ENCODE measurements at places on chromosomes 5 and 9.

- no peak overlapping the region for H3K4me3 ChIP-seq
- no peaks in the 10 kb centered on the region for H3K27me3 ChIP-seq
- no peaks in the 10 kb centered on the region for H3K36me3 ChIP-seq
Measured at GRCh38 chr9:4334410-4334813, 34.5 kb upstream of the GLIS3 start.

GRCh38 chr9:129323999-129324553 is 146.0 kb upstream of the IER5L start:
- no peaks in the 10 kb centered on the region for H3K27me3 ChIP-seq
- peaks cover 20% of the 10 kb centered on the region for H3K4me1 ChIP-seq
- H3K27ac ChIP-seq, result no peak overlapping the region
- no peak for DNase-seq
- no peaks in the 10 kb centered on the region for H3K36me3 ChIP-seq
- no peak overlapping the region for H3K4me3 ChIP-seq

DNA sequence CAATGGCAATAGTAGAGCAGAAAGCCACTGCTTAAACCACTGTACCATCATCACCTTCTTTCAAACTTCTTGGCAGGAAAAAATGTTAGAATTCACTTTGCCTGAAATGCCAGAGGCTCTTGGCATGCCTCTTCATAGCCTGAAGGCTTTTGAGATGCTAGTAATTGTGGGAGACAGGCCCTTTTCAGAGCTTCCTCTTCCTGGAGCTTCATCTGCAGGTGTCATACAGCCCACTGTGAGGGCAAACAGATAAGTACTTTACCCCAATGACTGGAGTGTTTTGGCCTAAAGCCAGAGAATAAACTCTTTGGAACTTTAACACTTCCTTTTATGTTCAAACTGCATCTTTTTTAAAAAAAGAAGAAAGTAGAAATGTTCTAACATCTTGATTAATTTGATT is 81.3 kb upstream of the TMEM171 start:
- no peak overlapping the region for H3K4me3 ChIP-seq
- no peak overlapping the region for H3K27ac ChIP-seq
- H3K4me1 ChIP-seq, result no peaks in the 10 kb centered on the region
- no peak for DNase-seq

DNA sequence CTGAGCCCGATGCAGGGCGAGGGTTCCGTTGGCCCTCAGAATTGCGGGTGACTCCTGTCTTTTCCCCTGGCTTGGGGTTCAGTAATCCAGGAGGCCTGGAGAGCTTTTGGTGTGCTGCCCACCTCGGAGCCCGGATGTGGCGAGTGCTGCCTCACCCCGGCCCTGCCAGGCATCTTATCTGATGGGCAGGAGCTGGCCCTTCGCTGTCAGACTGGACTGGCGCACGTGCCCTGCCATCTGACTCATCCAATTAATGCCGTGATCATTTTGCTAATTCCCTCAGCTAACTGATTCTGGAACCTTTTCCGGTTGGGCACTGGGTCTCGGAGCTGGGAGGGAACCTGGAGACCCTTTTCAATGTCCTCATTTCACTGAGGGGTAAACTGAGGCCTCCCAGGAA is 34.6 kb downstream of the RXRA start:
- H3K27me3 ChIP-seq, result no peaks in the 10 kb centered on the region
- no peak for DNase-seq
- peaks cover 3% of the 10 kb centered on the region for H3K4me1 ChIP-seq
- H3K36me3 ChIP-seq, result no peaks in the 10 kb centered on the region
- no peak overlapping the region for H3K27ac ChIP-seq

DNA sequence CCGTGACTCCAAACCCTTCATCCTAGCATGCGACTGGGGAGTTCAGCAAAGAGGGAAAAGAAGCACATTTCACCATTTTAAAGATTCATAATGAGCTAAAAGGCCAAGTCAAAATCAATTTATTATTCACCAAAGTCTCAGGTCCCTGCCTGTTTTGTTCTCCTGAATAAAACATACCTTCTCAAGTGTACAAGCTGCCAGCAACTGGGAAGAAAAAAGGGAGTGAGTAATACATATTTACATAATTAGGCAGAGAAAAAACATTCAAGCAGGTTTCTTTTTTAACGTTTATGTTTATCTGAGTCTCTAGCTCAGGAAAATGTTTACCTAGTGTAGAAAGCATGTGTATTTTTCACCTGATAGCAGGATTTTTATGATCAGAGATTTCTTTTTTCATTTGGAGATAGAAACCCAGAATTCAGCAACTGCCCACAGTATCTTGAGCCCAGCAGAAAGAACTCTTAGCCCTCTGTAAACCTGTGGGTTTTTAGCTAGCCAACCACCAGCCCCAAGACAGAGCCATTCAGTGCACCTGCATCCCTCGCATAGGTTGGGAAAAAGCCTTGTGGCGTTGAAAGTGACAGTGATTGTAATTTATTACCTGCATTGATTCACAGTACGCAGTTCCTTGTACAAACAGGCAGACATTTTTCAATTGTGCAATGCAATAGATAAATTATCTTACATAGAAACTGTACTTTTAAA is 117.9 kb upstream of the GRIA1 start:
- no peak for DNase-seq
- no peak overlapping the region for H3K27ac ChIP-seq
- no peak overlapping the region for H3K4me3 ChIP-seq
- H3K4me1 ChIP-seq, result no peaks in the 10 kb centered on the region

DNA sequence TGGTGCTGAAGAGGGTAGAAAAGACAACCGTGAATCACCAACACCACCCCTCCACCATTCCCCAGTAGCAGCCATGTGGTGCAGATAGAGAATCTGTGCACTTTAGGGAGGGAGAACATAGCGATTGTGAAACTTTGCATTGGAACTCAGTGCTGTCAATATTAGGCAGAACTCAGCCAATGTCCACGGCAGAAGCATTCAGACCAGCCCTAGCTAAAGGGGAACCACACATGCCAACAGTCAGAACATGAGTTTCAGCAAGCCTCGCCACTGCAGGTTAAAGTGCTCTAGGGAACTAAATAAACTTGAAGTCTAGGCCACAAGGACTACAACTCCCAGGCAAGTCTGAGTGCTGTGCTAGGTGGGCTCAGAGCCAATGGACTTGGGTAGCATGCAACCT is 38.5 kb upstream of the DEPDC1B start:
- no peak overlapping the region for H3K4me3 ChIP-seq
- H3K27ac ChIP-seq, result no peak overlapping the region
- H3K36me3 ChIP-seq, result no peaks in the 10 kb centered on the region
- H3K27me3 ChIP-seq, result no peaks in the 10 kb centered on the region
- H3K4me1 ChIP-seq, result no peaks in the 10 kb centered on the region
- DNase-seq, result no peak

DNA sequence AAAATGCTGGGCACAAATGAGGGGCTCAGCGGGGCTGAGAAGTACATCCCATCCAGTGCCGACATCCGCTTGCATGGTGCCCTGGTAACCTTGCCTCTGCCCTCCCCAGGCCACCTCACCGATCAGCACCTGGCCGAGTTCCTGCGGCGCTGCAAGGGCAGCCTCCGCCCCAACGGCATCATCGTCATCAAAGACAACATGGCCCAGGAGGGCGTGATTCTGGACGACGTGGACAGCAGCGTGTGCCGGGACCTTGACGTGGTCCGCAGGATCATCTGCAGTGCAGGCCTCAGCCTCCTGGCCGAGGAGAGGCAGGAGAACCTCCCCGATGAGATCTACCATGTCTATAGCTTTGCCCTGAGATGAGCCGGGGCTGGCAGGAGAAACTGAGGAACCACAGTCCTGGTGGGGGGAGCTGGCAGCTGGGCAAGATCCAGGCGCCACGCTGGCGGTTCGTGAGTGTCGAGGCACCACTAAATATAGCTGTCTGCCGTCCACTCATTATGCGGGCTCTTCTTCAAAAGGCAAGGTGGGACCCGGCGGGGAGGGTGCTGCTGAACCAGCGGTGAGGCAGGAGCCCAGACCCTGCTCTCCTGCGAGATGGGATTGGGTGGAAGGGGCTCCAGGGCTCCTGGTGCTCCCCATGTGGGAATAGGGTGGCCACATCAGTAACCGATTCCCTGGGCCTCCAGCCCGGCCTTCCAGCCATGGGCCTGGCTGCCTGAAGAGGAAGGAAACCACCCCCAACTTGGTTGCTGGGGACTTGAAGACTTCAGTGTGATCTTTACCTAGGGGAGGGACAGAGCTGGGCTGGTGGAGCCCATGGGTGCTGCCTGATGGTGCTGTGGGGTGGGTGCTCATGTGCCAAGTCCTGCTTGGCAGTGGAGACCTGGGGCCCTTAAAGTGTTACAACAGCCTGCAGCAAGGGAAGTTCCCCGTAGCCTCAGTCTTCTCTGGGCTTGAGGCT is 6.6 kb downstream of the ASB6 start:
- no peak overlapping the region for H3K4me3 ChIP-seq
- H3K36me3 ChIP-seq, result peaks cover 88% of the 10 kb centered on the region
- no peaks in the 10 kb centered on the region for H3K27me3 ChIP-seq
- no peak for DNase-seq
- no peak overlapping the region for H3K27ac ChIP-seq

DNA sequence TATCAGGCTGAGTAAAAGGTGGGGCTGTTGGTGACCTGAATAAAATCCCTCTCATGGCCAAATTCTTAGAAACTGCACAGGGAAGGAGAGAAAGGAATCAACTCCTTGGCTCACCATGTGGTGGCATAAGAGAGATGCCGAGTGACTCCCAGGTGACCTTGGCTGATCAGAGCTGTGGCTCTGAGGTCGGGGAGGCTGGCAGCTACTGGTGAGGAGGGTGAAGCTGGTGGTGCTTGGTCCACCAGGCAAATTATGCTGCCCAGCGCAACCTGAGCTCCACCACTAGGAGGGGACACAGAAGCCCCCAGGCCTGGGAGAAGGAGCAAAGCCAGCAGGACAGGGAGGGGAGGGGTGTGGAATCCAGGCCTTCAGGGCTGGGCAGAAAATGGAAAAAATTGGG is 111.2 kb upstream of the IL12B start:
- peak overlapping the region; percentile 49 for H3K4me3 ChIP-seq
- no peak for DNase-seq
- H3K27me3 ChIP-seq, result no peaks in the 10 kb centered on the region
- H3K27ac ChIP-seq, result no peak overlapping the region
- H3K36me3 ChIP-seq, result no peaks in the 10 kb centered on the region

DNA sequence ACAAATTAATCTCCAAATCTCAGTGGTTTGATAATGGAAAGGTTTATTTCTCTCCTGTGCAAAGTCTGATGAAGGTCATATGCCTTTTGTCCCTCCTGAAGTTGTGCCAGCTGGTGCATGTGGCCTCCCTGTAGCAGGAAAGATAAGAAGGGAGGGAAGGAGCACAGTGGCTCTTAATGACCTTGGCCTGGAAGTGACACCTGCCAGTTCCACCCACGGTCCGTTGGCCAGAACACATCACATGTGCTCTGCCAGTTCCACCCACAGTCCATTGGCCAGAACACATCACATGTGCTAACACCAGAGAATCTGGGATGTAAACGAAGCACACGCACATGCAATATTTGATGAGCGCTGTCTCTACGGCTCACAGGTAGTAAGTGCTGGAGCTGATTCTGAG is 130.9 kb downstream of the DOCK2 start:
- DNase-seq, result no peak
- no peaks in the 10 kb centered on the region for H3K4me1 ChIP-seq
- no peak overlapping the region for H3K27ac ChIP-seq
- no peak overlapping the region for H3K4me3 ChIP-seq

GRCh38 chr9:32587901-32588300 is 14.9 kb upstream of the NDUFB6 start:
- H3K27ac ChIP-seq, result no peak overlapping the region
- no peak for DNase-seq
- peaks cover 5% of the 10 kb centered on the region for H3K27me3 ChIP-seq

- DNase-seq, result no peak
- H3K4me3 ChIP-seq, result no peak overlapping the region
- H3K4me1 ChIP-seq, result no peaks in the 10 kb centered on the region
Measured at GRCh38 chr9:131020862-131021261, 11.9 kb downstream of the LAMC3 start.

DNA sequence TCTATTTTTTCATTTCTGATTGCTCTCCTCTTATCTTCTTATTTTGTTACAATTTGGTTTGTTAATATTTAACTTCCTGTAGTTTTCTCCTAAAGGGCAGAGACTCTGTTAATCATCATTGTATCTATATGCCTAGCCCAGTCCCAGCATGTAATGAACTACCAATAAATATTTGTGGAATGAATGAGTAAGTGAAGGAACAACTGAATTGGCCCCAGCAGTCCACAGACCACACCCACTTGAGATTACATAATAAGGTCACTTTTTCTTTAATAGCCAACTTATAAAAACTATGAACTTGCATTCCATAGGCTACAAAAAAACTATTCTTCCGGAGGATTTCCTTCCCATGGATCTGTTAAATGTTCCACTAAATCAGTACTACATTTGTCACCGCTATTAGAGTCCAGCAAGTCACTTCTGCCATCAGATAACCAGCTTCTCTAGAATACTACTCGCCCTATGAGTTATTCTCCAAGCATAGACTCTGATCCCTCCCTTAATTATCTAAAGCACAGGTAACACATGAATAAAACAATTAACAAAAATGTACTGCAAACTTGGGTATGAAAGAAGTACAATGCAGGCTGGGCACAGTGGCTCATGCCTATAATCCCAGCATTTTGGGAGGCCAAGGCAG is 27.5 kb upstream of the TNPO1 start:
- H3K27me3 ChIP-seq, result no peaks in the 10 kb centered on the region
- DNase-seq, result no peak
- H3K4me3 ChIP-seq, result no peak overlapping the region
- H3K27ac ChIP-seq, result no peak overlapping the region
- no peaks in the 10 kb centered on the region for H3K36me3 ChIP-seq
- H3K4me1 ChIP-seq, result no peaks in the 10 kb centered on the region

DNA sequence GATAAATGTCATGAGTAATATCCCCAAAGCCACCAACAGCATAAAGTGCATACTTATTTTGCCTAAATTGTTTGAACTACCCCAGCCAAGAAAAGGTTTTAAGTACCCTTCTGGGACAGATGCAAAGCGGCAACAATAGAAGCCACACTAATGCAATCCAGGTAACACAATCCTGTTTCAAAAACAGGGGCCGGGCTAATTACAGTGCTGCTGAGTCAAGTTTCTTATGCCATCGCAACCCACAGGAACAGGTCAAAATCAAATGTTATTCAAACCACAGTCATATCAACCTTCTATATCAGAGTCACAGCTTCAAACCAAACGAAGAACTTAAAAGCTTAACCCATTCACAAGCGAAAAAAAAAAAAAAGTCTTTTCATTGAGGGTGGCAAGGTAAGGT is 28.3 kb downstream of the EBF1 start:
- peaks cover 12% of the 10 kb centered on the region for H3K4me1 ChIP-seq
- no peak overlapping the region for H3K27ac ChIP-seq
- DNase-seq, result no peak
- H3K4me3 ChIP-seq, result no peak overlapping the region

- H3K36me3 ChIP-seq, result no peaks in the 10 kb centered on the region
- no peak overlapping the region for H3K27ac ChIP-seq
- no peak for DNase-seq
- H3K4me1 ChIP-seq, result peaks cover 3% of the 10 kb centered on the region
- no peak overlapping the region for H3K4me3 ChIP-seq
- peaks cover 17% of the 10 kb centered on the region for H3K27me3 ChIP-seq
Measured at GRCh38 chr5:1540831-1541701, 17.3 kb upstream of the LPCAT1 start.

DNA sequence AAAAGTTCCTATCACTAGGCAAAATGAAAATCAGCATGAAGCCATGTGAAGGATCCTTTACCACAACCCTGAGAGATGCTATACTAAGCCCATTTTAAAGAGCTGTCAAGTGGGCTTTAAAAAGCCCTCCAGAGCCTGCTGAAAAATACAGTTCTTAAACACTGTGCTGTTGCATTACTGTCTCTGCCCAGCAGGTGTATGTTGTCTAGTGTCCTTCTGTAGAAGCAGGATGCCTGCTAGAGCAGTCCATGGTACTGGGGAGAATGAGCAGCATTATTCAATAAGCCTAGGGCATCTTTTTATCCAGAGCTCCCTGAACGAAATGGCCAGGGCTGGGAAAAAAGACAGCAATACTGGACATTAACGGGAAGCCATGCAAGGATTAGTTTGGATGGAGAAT is 126.2 kb upstream of the PLCXD3 start:
- H3K36me3 ChIP-seq, result no peaks in the 10 kb centered on the region
- DNase-seq, result peak; percentile 20
- H3K4me1 ChIP-seq, result no peaks in the 10 kb centered on the region
- no peak overlapping the region for H3K4me3 ChIP-seq

Measured in neuronal stem cell (in vitro differentiated cells).